ENCODE measurements at places on chromosomes 11 and 22.

DNA sequence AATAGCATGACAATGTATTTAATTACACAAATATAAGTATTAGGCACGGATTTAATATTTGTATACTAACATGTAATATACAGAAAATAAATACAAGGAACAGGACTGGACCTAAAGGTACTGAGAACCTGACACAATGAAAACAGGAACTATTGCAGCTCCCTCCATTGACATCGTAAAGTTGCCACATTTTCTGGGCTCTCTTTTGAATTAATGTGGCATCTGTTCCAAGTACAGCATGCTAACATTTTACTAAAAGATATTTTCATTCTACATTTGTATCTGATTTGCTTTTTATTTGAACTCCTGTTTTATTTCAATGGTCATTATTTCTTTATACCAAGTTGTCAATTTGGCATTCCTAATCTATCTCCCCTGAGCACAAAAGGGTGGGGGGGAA is 15.3 kb downstream of the PHF21A start:
- no peak for DNase-seq

DNA sequence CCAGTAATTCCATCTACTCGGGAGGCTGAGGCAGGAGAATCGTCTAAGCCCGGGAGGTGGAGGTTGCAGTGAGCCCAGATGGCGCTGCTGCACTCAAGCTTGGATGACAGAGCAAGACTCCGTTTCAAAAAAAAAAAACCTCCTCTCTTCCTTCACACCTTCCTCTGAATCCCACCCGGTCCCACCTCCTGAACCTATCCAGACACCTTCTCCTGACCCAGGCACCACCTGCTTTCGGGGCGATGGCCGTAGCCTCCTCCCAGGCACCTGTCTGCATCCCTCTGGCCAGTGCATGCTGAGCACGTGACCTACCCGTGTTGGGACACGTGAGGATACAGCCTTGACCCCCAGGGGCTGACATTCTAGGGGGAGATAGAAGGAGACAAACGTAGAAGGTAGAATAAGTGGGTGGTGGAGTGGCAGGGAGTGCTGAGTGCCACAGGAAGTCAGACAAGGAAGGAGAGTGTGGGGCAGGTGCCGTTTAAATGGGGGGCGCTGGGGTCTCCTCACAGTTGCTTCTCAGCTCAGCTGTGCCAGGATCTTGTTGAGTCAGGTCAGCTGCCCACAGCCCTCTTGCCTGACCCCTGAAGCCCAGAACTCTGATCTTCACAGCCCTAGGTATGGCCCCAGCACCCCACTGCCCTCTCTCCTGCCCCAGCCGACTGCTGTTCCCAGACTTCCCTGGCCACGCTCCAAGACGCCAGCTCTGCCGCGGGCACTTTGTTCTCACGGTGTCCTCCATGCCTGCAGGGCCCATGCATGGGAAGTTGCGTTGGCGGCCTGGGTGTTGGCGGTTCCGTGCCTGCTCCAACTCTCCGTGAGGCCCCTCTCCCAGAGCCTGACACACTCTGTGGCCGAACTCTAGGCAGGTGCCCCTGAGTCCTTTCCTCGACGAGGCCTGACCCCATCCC is 1.2 kb upstream of the MIOX start:
- DNase-seq: no peak

DNA sequence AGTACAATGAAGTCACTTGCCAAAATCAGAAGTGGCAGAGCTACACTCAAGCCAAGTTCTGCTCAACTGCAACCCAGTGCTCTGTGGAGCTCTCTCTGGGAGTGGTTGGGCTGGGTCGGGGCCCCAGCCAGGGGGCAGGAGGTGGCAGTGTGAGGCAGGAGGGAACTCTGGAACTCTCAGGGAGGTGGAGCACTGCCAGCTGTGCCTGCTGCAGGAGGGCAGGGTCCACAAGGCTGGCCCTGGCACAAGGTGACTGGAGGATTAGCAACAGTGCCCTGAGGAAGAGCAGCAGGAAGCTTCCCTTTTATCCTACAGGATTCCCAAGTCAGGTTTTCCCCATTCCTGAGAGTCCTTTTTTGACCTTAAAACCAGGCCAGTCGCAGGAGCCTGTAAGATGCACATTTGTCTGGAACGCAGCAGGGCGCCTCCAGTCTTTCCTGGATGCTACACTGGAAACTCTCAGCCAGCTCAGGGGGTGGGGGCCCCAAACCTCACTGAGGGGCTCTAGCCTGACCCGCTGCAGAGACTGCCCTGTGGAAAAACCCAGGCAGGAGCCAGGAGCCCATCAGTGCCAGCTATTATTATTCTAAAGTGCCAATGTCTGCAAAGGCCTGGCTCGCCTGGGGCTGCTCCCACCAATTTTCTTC is 31.8 kb downstream of the DKK3 start:
- no peak for DNase-seq

DNA sequence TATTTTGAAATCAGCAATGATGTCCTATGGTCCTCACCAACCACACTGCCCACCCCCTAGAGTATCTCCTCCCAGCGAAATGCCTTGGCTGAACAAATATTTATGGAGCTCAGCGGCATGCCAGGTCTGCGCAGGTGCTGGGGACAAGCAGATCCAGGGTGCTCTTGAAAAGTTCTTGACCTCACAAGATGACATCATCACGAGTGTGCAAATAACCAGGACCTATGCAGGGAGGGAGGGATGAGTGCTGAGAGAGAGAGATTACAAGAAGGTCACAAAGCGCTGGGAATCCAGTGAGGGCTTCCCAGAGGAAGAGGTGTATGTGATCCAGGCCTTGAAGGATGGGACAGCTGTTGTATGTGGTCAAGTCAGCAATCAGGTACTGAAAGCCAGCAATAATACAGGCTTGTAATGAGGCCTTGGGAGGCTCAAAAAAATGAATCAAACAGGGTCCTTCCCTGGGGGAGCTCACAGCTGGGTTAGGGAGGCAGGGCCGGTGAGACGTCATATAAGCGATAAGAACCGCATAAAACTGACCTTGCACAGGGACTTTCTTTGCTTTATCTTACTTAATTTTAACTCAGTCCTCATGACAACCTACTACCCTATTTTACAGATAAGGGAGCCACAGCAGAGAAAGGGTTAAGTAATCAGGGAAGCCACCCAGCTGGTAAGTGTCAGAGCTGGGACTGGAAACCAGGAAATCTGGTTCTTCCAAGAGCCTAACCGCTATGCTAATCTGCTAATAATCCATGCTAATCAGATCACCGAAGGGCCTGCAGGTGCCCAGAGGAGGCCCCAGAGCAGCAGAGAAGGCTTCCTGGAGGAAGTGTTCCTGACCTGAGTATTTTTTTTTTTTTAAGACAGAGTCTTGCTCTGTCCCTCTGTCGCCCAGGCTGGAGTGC is 8.2 kb downstream of the ARRB1 start:
- DNase-seq: no peak

- peak; percentile 12 for DNase-seq
These were observed 1.4 kb upstream of the KCNQ1OT1 start for GRCh38 chr11:2701230-2701629.

DNA sequence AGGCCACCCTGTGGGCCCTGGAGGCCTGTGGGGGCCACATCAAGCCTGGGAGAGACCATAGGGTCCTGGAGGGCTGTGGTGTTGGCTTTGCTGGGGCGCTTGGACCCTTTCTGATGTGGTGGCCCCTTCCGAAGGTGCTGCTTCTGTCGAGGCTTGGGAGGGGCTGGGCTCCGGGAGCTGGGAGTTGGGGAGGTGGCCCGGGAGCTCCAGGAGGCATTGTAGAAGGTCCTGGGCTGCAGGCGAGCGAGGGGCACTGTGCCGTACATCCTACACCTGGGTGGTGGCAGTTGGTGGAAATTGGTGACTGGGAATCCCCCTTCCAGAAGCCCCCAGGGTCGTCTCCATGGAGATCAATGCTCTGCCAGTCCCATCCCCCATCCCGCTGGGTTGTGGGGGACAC is 2.6 kb downstream of the PLA2G3 start:
- DNase-seq: no peak

DNA sequence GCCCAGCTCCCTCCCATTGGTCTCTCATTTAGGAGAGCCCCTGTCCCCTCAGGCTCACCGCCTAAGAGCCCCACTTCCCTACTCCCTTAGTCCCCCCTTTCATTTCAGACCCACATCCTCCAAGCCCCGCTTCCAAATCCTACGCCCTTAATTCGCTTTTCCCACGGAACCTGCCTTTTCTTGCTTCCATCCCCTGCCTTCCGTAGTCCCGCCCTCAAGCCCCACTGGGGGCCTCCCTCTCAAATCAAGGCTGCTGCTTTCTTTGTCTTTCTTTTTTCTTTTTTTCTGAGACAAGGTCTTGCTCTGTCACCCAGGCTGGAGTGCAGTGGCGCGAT is 396 bp downstream of the CCDC157 start:
- DNase-seq: no peak

- DNase-seq: no peak
These were observed 1.4 kb upstream of the CREB3L1 start for GRCh38 chr11:46275964-46276641.

- no peak for DNase-seq
These were observed 37.7 kb downstream of the DSCAML1 start for GRCh38 chr11:117759305-117759704.

- peak; percentile 19 for DNase-seq
These were observed 74.7 kb downstream of the SC5D start for GRCh38 chr11:121367001-121367843.

DNA sequence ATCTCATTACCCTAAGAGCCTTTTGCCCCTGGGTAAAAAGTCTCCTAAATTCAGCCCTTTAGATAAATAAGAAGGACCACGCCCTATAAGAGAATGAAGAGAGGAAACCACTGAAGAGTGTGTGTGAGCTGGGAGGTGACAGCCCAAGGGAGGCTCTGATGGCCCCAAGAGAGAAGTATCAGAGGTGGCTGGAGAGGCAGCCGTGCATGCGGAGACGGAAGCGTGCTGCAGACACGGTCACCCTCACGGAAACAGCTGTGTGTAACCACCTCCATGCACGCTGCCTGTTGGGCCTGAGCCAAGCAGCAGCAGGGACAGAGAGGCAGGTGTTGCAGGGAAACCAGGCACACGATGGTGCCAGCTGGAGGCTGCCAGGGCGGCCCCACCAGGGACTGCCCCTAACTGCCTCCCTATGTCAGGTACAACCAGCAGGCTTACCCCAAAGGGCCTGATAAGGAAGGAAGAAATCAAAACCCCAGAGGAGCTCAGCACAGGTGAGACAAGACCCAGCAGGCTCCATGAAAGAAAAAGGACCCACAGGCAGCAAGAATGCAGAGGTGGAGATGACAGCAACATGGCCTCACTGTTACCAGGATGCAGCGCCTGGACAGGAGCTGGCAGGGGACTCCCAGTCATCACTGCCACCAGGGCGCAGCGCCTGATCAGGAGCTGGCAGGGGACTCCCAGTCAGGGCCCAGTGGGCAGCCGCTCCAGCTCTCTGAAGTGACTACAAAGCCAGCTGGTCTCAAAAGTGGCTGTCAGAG is 7.8 kb downstream of the LARGE2 start:
- DNase-seq: no peak

- no peak for DNase-seq
These were observed 822.3 kb downstream of the LUZP2 start for GRCh38 chr11:25319127-25319526.

DNA sequence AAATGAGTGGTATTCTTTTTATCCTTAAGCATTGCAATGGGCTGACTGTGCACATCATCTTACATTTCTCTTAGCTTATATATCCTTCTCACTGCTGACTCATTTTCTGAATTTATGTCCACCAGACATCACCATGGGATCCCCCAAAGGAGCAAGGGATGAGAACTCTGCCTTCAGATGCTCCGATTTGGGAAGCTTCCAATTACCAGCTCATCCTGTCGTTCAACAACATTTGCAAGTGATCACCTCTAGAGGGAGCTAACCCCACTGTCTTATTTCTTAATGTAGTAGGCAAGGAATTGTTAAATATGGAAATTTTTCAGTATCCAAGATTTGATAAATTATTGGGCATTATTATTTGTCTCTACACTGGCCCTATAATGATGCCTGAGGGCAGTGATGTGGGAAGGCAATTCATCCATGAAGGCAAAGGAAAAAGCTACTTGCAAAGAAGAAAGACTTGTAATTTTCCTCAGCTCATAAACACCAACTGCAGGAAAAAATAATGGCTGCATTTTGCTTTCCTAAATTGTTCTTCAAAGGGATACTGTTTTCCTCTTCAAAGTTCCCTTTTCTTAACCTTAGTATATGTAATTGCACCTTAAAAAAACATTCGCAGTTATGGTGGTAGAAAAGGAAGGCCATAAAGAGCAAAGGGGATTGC is 102.4 kb upstream of the FSHB start:
- no peak for DNase-seq

- no peak for DNase-seq
These were observed 21.7 kb upstream of the TNRC6B start for GRCh38 chr22:40156001-40156516.

DNA sequence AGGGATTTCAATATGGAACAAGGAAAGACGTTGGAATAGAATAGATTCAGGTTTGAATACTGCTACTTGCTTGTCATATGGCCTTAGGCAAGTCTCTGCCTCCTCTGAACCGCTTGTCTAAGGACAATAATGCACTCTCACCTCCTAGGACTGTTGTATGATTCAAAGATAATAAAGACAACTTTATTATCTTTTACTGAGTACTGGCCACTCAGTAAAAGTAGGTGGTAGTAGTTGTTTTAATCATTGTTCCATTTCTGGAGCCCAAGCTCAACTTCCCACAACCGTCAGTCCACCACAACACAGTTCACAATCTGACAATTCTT is 134.2 kb downstream of the ME3 start:
- DNase-seq: no peak

- no peak for DNase-seq
These were observed 337.8 kb downstream of the MIAT start for GRCh38 chr22:26995235-26995634.

GRCh38 chr22:27438271-27438980 is 363.1 kb downstream of the MN1 start:
- DNase-seq: no peak

DNA sequence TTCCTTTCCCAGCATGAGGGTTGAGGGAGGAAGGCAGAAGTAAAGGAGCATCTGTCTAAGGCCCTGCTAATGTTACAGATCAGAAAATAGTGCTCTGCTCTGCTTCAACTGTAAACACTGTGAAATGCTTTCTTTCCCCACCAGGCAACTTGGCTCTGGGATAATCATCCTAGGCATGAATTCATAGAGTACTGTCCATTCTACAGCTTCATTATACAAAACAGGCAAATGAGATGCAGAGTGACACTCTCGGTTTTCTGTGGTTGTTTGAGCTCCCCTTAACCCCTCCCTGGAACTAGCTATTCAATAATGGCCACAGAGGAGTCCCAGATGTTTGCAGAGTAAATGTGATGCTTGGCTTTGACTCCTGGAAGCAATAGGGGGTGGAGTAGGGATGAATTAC is 184.3 kb upstream of the CTSC start:
- no peak for DNase-seq

GRCh38 chr11:47536915-47537314 is 16.0 kb downstream of the CELF1 start:
- no peak for DNase-seq
